ENCODE measurements at places on chromosomes 2 and 18.

DNA sequence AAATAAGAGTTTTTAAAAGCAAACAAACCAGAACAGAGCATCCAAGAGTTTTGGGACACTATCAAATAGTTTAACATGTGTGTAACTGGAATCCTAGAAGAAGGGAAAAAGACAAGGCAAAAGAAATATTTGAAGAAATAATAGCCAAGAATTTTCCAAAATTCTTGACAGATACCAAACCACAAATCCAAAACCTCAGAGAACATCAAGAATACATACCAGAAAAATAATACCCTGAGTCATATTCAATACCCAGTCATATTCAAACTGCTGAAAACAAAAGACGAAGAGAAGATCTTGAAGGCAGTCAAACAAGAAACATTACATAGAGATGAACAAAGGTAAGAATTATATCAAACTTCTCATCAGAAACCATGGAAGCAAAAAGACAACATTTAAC, 22.9 kb downstream of the INO80C start:
- no peak for DNase-seq

- DNase-seq: peak; percentile 74
Observed at GRCh38 chr2:234289834-234290590, 206.9 kb downstream of the ARL4C start.

- no peak for DNase-seq
Observed at GRCh38 chr18:1103537-1103936, 198.9 kb downstream of the ADCYAP1 start.

GRCh38 chr2:240506406-240507059, 51.3 kb downstream of the ANKMY1 start:
- no peak for DNase-seq

DNA sequence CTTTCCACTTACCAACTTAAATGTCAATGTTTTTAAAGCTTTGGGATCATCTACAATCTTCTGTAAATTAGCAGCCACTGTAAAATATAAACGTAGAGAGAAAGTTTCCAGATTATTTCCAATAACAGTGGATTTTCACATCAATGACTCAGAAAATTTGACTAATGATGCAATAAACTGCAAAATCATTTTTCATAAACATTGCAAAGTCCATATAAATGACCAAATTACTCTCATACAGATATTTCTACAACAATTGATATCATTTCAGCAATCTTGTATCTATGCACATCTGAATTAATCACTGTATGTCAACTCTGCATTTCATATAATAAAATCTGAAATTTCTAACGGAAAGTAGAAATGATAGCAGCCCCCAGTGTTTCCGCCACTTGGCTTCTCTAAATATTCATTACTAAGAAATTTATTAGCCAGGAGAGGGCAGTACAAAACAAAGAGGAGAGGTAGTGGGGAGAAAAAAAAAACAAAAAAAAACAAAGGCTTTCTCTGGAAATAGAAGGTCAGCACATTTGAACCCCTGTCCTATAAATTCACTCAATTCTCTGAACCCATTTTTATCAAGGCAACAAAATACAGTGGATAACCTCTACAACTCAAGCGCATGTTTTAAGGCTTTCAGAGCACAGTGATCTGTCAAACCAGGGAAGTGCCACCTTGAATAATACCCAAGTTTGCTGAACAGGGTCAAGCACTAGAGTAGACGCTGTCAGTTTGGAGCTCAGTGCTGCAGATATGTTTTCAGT, 282.6 kb downstream of the STK39 start:
- no peak for DNase-seq

DNA sequence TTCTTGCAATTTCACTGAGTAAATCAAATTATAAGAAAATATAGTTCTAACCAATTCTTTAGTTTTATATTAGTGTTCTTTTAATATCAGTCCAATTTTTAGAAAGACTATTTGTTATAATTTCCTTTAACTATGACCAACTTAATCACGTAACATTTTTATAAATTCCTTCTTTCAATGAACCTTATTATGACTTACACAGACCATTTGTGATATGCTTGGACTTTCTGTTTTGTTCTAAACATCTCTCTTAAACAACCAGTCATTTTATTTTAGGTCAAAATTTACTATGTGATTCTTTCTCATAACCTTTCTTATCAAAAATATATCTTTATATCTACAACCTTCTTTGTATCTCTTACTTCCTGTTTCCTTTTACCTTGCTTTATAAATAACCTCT, 39.5 kb upstream of the DYNAP start:
- no peak for DNase-seq

DNA sequence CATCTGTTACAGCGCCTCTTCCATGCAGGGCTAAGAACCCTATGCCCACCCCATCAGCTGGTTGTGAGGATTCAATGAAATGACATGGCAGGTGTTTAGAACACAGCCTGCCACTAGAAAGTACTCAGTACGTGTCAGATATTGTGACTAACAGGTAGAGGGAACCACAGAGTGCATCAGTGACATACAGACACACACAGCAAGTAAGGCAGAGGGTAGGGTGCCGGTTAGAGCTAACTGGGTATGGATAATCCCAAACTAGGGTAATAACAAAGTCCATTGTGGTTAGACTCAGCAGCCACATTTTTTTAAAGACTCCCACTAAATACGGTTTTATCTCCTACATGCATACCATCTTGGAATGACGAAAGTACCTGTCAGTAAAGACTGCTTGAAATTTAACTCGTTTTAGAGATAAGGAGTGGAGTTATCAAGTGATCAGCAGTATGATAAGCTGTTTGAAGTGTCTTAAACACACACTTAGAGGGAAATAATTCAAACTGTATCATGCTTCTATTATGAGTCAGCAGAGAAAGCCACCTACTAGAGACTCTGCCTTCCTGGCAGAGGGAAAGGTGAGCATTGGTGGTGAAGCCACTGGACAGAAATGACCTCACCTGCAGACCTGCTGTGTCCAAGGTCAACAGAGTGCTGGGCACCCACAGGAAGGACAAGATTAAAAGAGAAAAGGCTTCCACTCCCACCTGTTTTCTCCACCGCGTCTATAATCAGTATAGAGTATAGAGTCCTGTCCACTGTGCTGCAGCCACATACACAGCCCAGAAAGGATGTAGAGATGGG, 20.6 kb downstream of the MPPE1 start:
- no peak for DNase-seq

- no peak for DNase-seq
Observed at GRCh38 chr2:159968279-159968900, 94.0 kb downstream of the PLA2R1 start.

DNA sequence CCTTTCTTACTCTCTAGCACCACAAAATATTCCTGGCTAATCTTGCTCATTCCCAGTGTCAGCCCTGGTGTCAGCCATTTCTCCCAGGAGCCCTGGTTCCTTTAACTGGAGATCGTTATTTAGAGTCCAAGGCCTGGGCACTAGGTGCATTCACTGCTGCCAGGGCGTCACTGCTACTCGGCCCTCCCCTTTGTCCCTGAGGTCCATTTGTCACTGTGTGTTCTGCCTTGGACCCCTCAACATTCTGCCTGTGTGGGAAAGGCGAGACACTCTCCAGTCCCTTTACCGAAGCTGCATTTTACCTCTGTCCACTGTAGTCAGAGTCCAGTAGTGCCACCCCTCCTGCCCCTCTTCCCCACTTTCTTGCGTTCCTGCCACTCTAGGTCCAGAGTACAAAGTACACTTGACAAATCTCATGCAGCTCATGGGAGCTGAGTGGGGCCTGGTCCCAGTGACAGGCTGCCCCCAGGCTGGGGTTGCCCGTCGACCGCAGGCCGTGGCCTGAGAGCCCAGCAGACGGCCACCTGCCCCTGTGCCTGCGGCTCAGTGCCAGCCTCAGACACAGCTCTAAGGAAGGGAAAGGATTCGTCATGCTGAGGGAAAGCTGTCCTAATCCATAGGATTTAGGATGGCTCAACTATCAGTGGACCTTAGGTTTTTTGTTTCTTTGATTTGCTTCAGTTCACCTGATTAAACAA, 52.1 kb downstream of the COPS8 start:
- DNase-seq: no peak

DNA sequence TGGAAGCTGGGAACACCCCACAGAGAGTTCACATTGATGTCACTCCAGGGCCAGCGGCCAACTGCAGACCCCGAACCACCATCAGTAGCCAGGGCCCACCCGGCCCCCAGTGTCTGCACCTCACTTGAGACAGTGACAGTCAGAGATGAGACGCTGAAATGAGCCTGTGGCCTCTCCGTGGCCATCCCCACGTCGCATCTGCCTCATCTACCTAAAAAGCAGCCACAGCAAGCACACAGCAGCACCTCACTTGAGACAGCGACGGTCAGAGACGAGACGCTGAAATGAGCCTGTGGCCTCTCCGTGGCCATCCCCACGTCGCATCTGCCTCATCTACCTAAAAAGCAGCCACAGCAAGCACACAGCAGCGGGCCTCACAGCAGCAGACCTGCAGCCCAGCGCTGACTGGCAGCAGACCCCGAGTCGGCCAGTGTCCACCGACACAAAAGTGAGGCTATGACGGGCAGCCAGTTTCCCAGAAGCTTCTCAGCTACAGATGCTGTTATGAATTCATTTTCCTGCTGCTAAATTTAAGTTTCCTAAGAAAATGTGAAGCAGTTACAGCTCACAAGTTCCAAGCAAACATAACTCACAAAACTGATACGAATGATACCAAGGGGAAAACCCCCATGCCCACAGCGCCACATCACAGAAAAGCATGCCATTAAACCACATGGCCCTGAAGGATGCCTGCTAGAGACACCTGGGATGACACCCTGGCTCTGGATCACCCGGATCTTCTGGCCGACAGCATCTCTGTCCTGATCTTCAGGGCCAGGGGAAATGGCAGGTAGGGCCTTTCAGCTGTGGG, 27.7 kb downstream of the SNORC start:
- DNase-seq: no peak

- no peak for DNase-seq
Observed at GRCh38 chr18:78778651-78779050, 201.0 kb upstream of the SALL3 start.

DNA sequence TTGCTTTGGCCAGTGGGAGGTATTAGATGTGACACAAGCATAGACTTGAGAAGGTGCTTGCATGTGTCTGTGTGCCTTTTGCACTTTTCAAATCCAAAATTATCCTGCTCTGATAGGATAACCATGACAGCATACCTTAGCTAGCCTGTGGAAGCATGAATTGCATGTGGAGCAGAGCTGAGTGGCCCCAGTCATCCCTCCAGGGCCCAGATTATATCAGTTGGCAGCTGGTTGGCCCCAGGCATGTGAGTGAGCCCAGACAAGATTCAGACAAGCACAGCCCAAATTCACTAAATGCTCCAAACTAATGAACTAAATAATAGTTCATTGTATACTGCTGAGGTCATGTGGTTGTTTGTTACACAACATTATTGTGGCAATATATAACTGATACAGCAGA, 18.8 kb downstream of the TACR1 start:
- DNase-seq: no peak

DNA sequence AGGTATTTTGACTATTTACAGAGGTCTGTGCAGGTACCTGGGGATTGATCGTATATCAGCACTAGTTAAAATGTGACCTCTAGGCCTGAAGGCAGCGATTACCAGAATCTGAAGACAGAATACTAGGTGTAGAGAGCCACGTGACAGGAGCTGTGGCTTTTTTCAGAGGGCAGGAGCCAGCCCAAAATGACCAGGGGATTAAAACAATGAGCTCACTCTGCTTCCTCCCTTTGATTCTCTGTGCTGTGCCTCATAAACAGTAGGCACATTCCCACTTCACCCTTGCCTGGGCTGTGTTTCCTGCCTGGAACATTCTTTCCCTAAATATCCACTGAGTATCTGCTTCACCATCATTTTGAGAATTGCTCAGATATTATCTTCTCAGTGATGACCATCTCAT, 15.2 kb downstream of the ITGAV start:
- DNase-seq: no peak

GRCh38 chr18:75075429-75075841, 133.5 kb downstream of the PTGR3 start:
- DNase-seq: no peak

DNA sequence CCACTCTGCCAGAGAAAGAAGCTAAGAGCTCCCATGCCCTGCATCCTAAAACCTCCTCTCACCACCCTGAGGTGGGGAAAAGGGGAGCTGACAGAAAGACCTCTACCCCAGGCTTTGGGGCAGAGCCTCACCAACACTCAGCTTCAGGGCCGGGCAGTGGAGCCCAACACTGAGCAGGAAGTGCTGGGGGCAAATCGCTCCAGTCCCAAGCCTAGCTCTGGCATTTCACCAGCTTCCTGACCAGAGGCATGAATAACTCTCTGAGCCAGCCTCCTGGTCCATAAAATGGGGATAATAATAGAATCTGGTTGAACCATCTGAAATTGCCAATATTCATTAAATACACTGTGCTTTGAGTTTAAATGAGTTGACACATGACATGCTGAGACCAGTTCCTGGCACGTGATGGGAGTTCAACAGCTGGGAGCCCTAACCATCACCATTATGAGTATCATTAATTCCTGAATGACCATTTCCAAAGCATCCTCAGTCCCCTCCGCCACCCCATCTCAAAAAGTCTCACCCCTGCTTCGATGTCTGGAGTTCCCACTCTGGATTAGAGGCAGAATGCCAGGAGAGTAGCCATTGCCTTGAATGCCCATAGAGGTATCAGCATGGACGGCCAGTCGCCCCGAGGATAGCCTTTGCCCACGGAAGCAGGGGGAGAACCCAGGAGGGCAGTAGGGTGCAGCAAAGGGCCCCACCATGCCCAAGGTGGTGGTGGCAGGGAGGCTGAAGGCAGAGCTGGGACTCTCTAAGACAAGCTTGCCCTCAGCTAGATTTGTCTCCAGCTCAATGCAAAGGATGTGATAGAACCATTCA, 153.4 kb downstream of the TNS1 start:
- no peak for DNase-seq

DNA sequence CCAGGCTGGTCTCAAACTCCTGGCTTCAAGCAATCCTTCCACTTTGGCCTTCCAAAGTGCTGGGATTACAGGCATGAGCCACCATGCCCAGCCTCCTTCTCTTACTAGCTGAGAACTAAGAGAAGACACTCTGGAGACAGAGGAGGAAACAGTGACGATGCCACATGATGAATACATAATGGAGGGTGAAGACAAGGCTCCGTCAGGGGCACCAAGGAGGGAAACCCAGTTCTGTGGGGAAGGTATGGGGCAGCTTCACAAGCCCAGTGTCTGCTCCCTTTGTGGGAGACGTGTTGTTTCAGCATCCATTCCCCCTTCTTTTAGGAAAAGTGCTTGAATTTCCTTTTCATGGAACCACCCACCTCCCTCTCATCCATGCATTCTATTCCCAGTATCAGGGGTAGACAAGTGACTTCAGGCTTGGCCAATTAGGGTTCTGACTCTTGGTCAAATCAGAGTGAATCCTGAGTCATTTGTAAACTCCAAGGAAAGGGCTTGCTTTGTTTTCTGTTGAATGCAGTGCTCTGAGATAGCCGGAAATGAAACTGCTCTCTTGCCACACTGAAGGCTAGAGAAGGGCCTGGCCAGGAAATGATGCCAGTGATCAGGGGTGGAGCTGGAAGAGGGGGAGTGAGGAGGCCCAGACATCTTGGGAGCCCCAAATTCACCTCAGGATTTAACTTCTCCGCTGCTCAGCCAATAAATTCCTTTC, 23.7 kb downstream of the TMEM127 start:
- no peak for DNase-seq

- no peak for DNase-seq
Observed at GRCh38 chr2:41377837-41378236, 670.0 kb upstream of the PKDCC start.

All from kidney epithelial cell (primary cell).